Activated naive CD8-positive, alpha-beta T cell treated with anti-CD3 and anti-CD28 coated beads, Interleukin-2, amount 50 U/mL, for 16 hours (primary cell): ENCODE measurements at places on chromosomes 16 and 17.

GRCh38 chr16:74200921-74201320, 95.7 kb upstream of the PSMD7 start:
- DNase-seq, result no peak

- DNase-seq, result no peak
Observed at GRCh38 chr16:21645261-21645721, 7.1 kb downstream of the IGSF6 start.

GRCh38 chr17:50918933-50919296, 52.8 kb upstream of the TOB1 start:
- DNase-seq, result no peak

DNA sequence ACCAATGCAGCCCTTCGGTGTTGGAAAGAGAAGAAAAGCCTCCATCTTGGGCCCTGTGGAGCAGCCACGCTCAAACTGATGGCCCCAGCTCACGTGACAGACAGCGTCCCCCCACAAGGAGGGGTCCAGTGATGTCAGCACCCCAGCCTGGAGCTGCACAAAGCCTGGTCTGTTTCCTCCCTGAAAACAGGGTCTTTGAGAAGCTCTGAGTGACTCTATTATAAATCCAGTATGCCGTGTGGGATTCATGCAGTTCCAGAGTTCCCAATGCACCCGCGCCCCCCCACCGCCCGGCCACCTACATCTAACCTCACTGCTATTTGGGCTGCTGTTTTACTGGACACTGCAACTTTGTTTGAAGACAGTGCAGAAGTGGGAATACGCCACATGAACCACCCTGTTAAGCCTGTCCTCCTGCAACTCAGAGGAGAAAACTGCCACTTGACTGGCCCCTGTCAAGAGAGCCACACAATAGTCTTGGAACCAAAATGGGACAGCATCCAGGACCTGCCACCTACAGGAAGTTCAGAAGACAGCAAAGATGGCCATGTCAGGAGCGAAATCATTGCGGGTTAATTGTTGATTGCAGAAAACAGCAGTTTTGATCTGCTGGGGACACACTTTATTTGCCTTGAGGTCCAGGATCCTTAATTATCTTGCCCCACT, 33.1 kb downstream of the PMP22 start:
- DNase-seq, result no peak

- no peak for DNase-seq
Observed at GRCh38 chr16:24125214-24125613, 130.9 kb upstream of the CACNG3 start.

- DNase-seq, result no peak
Observed at GRCh38 chr16:51408357-51408756, 257.3 kb upstream of the SALL1 start.

GRCh38 chr16:16101585-16101984, 121.7 kb downstream of the ABCC6 start:
- DNase-seq, result no peak

- DNase-seq, result no peak
Observed at GRCh38 chr17:73302189-73302588, 9.6 kb downstream of the CDC42EP4 start.

GRCh38 chr16:70769761-70770160, 31.2 kb downstream of the VAC14 start:
- DNase-seq, result no peak

- no peak for DNase-seq
Observed at GRCh38 chr16:15452246-15452855, 18.0 kb downstream of the BMERB1 start.

GRCh38 chr16:87619360-87620200, 17.3 kb downstream of the JPH3 start:
- no peak for DNase-seq

DNA sequence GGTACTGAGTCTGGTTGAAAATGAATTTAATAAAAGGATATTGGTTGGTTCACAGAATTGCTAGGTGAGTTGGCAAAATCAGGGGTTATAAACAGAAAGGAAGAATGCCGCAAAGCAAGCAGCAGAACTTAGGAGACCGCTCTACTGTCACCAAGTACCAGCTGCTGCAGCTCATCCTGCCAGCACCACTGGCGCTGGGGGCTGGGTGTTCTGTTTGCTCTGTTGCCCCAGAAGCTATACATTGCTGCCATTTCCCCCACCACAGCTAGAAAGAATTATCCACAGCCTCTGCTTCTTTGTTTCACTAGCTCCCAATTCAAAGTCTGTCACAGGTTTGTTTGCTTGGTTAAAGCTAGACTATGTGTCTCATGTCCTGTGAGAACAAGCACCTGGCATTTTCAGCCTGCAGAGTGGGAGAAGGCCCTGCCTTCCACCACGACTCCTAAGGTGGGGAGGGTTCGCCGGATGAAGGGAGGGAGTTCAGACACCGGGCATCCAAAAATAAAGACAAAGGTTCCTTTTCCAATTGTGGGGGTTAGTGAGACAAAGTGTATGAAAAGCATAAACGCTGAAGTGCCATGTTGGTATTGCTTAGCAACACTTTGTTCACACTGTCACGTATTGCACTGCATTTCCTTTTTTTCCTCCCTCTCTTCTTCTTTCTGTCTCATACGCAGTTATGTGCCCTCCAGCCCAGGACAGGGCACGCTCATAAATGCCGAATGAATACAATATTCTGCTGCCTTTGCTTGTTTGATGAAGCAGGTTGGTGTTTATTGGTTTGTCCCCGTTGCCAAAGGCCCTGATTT, 9.6 kb upstream of the CPD start:
- no peak for DNase-seq

DNA sequence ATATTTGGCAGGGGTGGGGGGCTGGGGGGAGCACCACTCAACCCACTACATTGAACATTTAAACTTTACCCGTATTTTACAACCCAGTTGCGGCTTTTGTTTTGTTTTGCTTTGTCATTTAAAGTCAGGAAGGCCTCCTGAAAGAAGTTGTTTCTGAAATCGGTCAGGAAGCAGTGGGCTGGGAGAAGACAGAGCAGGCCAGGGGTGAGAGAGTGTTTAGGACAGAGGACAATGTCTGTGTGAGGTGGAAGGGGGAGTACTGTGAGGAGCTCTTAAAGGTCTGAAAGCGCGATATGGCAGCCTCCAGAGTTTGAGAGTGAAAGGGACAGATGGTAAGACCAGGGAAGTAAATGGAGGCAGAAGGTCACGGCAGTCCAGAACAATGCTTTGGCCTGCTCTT, 6.1 kb upstream of the WFIKKN2 start:
- no peak for DNase-seq

DNA sequence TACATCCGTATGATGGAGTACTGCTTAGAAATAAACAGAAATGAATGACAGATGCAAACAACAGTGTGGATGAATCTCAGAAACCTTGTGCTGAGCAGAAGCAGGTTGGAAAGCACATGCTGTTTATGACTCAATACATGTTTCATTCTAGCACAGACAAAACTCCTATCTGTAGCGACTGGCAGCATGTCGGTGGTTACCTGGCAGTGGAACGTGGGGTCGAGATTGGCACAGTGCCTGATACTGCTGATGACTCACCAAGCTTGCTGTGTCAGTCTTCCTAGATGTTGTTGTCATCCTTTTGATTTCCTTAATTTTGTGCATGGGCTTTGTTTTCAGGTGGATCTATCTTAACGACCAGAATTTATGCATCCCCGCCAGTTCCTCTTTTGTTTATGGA, 62.1 kb downstream of the GAN start:
- DNase-seq, result no peak

- no peak for DNase-seq
Observed at GRCh38 chr17:64651889-64652288, 10.2 kb downstream of the SMURF2 start.

DNA sequence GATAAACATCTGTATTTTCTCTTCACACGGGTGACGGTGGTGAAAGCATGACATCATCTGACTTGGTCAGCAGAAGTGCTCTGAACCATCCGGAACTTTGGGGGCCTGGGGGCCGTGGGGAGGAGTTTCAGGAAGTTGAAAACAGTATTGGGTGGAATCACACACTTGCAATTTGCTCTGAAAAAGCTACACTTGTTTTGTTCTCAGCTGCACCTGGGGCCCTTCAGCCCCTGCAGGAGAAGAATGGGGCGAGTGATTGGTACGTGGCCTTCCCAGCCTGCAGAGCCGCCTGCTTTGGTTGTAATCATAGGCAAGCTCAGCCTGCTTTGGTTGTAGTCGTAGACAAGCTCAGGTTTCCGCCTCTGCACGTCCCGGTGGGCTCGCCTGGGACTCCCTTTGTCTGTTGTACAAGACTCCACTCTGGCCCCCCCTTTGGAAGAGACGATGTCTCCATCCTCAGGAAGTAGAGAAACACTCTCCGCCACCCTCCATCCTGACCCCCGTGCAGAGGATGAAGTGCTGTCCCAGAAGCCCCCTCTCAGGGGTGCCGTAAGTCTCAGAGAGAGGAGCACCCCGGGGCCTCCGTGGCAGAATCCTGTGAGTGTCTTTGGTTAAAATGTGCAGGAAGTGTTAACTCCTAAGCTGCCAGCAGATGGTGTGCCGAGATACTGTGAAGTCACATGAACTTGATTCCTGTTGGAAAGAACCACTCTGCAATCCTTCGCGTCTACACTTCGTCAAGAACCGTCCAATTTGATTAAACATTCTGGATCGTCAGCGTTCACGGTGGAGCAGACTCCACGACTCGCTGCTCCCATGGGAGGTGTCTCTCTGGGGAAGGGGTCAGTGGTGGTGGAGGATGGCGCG, 5.4 kb downstream of the BANP start:
- peak; percentile 44 for DNase-seq

- DNase-seq, result no peak
Observed at GRCh38 chr17:6066183-6066948, 3.8 kb upstream of the WSCD1 start.

DNA sequence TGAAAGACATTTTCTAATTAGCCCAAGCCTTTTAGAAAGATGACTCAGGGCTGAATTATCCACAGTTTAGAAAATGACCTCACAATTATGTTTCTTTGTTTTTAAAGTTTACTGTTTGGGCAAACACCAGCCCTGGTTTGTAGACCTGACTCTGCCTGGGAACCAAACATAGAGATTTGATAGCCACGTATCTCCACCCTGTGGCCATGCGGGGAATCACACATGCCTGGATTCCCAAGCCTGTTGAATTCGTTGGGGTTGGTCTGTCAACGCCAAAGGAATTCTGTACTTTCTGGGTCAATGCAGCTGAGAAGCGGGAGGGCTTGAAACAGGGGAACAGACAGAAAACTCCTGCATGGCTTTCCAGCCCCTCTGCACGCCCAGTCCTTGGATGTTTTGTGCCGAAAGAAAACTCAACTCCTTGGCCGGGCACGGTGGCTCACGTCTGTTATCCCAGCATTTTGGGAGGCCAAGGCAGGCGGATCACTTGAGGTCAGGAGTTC, 26.9 kb downstream of the CD300A start:
- peak; percentile 26 for DNase-seq

DNA sequence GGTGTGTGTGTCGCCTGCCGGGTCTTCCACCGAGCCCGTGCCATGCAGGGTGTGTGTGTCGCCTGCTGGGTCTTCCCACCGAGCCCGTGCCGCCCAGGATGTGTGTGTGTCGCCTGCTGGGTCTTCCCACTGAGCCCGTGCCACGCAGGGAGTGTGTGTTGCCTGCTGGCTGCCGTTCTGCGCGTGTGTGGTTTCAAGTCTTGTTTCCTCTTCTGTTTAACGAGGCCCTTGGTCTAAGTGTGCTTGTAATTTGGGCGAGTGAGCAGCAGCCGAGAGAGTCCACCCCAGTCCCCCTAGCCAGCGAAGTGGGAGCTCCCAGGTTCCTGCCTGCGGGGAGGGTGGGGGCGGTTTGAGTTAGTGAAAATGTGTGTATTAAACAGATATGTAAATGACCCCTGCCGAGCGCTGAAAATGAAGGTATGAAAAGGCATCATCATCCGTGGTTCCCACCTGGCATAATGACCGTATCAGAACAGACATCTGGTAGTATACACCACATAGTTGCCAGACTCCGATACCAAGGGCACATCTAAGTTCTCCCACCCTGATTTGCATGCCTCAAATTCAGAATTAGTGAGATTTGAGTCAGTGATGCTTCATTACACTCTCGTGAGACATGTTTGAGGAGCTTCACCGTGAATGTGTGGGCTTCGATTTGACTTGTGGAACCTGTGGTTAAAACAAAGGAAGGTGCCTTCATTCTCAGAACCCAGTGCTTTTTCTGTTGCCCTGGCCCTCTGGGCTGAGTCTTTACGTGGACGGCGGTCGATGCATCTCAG, 114.5 kb upstream of the CHMP6 start:
- DNase-seq, result peak; percentile 59

DNA sequence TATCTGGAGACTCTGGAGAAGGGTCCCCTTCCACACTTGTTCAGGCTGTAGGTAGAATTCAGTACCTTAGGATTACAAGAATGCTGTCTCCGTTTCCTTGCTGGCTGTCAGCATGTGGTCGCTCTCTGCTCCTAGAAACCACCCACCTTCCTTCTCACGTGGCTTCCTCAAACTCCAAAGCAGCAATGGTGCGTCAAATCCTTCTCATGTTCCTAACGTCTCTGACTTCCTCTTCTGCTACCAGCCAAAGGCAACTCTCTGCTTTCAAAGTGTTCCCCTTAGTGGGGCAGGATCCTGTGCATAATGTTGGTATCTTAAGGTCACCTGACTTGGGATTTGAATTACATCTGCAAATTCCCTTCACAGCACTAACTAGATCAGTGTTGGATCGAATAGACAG, 30.9 kb upstream of the DYNLRB2 start:
- DNase-seq, result no peak

DNA sequence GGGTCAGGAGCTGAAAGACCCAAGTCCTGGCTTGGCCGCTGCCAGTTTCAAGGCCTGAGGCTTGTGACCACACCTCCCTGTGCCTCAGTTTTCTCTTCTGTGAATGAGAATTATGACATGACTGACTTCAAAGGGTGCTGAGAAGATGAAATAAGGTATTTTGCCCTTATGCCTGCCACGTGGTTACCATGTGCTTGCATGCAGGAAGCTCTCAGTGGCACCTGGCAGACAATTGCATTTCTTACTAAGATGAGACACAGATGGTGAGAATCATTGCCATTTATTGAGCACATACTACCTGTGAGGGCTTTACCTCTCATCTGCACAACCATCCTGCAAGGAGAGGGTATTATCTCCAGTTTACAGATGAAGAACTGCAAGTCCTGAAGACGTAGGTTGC, 69.8 kb downstream of the MRM1 start:
- no peak for DNase-seq

DNA sequence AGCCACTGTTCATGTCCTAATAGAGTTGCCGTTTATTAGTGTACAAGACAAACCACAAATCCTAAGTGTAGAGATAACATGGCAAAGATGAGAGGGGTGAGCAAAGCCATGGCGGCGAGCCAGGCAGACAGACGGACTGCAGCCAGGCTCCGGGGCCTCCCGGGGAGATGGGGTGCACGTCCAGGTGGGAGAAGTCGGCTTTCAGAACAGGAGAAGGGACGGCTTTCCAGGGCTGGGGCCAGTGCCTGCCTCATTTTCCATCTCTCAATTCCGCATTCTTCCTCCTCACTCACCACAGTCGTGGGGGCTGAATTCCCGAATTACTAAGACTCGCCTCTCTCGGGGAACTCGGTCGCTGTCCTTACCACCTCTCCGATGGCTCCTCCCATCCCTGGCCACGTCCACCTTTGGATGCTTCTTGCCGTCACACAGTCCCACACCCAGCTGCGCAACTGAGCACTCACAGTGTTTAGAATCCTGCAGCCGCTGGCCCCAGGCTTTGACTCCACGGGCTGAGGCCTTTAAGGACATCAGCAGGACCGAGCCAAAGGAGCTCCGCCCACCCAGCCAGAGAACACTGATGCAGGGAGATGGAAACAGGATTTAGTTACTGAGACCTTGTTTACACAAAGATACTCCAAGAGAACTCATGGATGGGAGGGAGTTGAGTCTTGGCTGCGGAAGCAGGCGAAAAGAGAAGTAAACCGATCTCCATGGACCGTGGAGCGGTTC, 59.7 kb downstream of the RNF112 start:
- no peak for DNase-seq
